Gastroesophageal sphincter (tissue), 4 donors: ENCODE measurements at places on chromosomes 3 and 15. TPM values are rescaled to one million over a fixed set of nuclear protein-coding genes. Genes with fewer than 3 reads are reported as not detected.

TMEM42 gene
- total RNA-seq = 7.4 TPM

PPCDC gene
- 12.2 TPM for total RNA-seq

SLC22A14 gene
- not detected for total RNA-seq

SUSD5 gene
- total RNA-seq = 0.69 TPM

P2RY1 gene
- total RNA-seq = 2.7 TPM

CD200R1 gene
- 2.2 TPM for total RNA-seq

ALG1L2 gene
- total RNA-seq = not detected

SKIC8 gene
- total RNA-seq = 37.8 TPM

MORC1 gene
- not detected for total RNA-seq
